Epithelial cell of esophagus (primary cell): ENCODE measurements at places on chromosomes 2 and 18.

- DNase-seq: peak; percentile 93
These were observed 31.6 kb upstream of the CASP10 start for GRCh38 chr2:201151127-201151981.

- no peak for DNase-seq
These were observed 10.1 kb upstream of the CD226 start for GRCh38 chr18:69957747-69958146.

DNA sequence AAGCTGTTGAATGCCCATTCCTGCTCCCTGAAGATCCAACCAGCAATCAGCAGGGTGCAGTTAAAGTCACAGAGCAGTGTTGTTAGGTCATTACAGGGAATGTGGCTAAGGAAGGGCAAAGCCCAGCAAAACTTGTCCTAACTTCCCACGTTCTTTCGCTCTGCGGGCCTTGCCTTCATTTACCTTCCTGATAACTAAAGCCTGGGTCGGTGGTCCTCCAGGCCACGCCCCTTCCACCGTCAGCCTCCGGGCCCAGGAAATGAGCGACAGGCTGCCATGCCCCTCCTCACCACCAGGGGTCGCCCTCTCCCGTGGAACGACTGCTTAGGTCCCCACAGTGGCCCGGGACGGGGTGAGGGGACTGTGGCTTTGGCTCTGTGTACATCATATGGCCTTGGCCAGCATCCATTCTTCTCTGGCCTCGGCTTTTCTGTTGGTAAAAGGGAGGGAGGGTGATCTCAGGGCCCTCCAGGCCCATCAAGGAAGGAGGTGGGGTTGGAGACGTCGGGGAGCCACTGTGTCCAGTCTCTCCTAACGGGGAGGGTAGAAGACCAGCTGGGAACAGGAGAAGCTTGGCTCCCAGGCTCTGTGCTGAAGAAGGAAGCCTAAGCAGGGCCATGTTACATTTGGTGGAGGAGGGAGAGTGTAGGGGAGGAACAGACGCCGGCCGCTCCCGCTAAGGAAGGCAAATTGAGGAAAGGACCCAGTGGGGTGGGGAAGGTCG lies 2.2 kb downstream of the SH2D6 start:
- DNase-seq: peak; percentile 65

GRCh38 chr2:23563673-23564614 lies 179.0 kb downstream of the KLHL29 start:
- peak; percentile 65 for DNase-seq

- DNase-seq: peak; percentile 79
These were observed 97.7 kb upstream of the CAB39 start for GRCh38 chr2:230614913-230615332.

- no peak for DNase-seq
These were observed 21.1 kb downstream of the INPP5D start for GRCh38 chr2:233081232-233081730.

DNA sequence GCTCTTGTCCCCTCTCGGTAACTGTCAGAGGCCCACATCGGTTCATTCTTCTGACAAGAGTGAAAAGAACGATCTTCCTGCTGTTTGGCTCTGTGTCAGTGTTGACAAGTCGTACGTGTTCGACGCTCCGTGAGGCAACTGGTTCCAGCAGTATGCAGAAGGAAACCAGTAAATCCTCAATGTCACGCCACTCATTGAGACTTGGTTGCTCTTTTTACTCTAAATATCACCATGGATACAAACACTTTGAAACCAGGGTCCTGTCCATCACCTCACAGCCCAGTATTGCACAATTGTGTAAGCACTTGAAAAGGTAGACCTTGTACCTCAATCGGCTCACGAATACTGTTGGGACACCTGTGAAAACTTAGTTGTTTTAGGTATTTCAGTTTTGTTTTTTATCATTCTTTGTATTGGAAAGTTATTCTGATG lies 136.4 kb downstream of the ZNF407 start:
- no peak for DNase-seq

DNA sequence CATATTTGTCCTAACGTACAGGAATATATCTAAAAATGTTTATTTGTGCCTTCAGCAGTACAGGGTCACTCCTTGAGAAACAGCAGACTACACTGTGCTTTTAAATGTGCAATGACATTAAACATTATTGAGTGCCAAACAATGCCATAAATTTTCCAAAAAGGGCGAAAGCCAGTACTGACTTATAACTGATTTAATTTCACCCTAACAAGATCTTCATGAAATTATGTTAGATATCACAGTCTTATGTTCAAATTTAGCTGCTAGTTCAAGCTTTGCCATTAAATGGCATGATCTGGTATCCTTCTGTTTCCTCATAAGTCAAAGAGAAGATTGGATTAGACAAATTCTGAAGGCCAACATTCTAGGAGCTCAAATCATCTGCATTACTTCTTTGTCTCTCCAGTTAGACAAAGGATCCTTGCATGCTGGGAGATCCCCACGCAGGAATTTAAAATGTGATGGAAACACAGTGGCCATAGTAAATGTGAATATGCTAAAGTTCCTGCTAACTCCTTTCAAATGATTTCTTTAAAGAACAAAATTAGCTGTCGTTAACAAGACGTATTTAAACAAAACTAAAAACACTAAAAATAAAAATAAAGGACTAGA lies 129.3 kb upstream of the STON1 start:
- no peak for DNase-seq

DNA sequence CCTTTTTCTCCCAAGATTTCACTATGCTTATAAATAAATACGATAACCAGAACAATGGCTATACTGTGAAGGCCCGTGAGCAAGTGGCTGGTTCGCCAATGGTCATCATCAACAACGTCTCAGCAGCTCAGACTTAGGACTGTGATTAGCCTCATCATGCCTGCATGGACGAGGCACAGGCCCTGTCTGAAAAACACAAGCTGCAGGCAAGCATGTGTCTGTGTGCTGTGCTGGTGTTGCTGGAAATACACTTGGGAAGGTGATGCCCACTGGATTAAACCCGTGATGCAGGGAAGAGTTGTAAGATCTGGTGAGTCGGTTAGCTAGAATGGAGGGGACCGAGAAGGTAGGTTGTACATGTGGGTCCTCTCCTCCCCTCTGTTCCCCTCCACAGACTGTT lies 111.5 kb upstream of the EPC2 start:
- no peak for DNase-seq

- DNase-seq: no peak
These were observed 1.7 kb upstream of the LDLRAD4 start for GRCh38 chr18:13216711-13217465.

GRCh38 chr18:9323750-9324445 lies 10.7 kb upstream of the TWSG1 start:
- peak; percentile 55 for DNase-seq

GRCh38 chr2:72806280-72806945 lies 19.4 kb downstream of the EXOC6B start:
- no peak for DNase-seq

GRCh38 chr2:175817221-175817620 lies 184.8 kb downstream of the LNPK start:
- DNase-seq: peak; percentile 63

GRCh38 chr2:238456970-238457926 lies 30.5 kb downstream of the ASB1 start:
- no peak for DNase-seq

DNA sequence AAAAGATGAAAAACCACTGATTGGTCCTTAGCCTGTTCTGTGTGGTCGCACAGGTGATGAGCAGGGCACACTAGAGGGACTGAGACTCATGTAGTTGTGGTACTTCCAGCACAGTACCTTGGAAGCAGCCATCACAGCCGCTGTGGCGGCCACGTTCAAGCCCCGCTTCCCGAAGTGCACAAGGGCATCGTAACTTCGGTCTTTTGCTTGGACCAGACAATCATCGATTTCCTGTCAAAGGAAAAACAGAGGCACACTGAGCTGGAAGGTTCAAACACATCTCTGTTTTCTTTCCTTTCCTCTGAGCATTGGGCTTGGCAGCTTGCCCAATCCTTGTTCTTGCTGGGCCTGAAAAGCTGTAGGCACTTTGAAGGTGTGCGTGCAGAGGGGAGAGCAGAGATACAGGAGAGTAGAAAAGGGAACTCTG lies 52.6 kb downstream of the MRPL35 start:
- DNase-seq: no peak

DNA sequence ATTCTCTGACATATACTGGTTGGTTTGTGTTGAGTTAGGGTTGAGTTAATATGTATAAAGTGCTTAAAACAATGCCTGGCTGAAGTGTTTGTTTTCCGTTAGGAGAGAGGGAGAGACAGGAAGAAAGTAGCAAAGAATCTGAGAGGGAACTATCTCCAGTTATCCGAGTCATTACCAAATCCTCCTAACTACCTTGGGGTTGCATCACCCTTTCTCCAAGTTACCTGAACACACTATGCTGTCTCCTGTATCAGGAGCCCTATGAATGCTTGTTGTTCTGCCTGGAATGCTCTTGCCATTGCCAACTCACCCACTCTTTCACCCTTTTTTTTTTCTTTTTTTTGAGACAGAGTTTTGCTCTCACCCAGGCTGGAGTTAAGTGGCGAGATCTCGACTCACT lies 47.9 kb upstream of the ITGAV start:
- DNase-seq: peak; percentile 76

DNA sequence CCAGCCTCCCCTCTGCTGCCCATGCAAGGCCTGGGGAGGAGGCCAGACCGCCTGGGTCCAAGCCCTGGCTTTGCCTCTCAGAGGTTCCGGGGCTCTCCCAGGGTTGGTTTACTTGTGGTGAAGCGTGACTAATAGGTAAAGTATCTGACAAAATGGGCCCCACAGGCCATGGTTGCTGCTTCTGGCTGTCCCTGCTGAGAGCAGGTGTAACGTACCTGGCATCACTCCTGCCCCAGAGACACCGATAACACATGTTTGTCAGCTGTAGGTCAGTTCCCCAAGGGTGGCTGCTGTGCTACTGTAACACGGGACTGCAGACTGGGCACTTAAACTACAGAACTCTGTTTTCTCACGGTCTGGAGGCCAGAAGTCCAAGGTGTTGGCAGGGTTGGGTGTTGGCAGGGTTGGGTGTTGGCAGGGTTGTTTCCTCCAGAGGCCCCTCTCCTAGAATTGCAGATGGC lies 34.1 kb downstream of the ODC1 start:
- DNase-seq: peak; percentile 70

- no peak for DNase-seq
These were observed 45.5 kb downstream of the KCMF1 start for GRCh38 chr2:85016446-85016845.

GRCh38 chr18:42330296-42330695 lies 375.3 kb downstream of the PIK3C3 start:
- no peak for DNase-seq

GRCh38 chr2:113895301-113895700 lies 5.4 kb downstream of the ACTR3 start:
- peak; percentile 22 for DNase-seq

- DNase-seq: peak; percentile 71
These were observed 14.3 kb downstream of the IMPA2 start for GRCh38 chr18:11995445-11996189.

- peak; percentile 34 for DNase-seq
These were observed 676 bp downstream of the ACTR2 start for GRCh38 chr2:65228263-65228750.

DNA sequence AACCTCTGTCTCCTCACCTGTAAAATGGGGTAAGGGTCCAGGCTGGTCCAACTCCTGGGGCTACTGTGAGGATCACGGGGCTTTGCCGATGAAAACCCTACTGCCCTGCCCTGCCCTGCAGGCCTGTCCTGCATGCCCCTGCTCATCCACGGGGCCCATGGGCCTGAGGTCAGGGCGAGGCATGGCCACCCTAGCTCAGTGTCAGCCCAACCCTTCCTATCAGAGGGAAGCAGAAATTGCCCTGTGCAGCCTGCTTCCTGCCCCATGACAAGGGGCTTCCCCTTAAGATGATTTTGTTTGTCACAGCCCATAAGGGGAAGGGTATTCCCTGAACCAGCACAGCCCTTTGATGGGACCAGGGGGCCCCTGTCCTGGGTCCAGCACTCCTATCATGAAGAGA lies 353.6 kb upstream of the ID2 start:
- no peak for DNase-seq

GRCh38 chr2:174778085-174778981 lies 14.1 kb upstream of the CHRNA1 start:
- no peak for DNase-seq

- DNase-seq: peak; percentile 23
These were observed 12.6 kb downstream of the AGPS start for GRCh38 chr2:177405029-177405692.

DNA sequence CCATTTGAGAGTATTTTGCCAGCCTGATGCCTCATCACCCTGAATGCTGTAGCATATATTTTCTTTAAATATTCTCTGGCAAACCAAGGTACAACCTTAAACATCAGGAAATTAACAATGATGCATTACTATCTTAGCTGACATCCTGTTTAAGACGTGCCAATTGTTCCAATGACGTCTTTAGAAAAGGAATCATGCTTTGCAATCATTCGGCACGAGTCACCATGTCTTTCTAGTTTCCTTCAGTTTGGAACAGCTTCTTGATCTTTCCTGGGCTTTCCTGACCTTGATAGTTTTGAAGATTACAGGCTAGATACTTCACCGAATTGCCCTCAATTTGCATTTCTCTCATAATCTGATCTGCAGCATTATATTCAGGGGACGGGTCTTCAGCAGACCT lies 88.2 kb upstream of the GLI2 start:
- peak; percentile 46 for DNase-seq

DNA sequence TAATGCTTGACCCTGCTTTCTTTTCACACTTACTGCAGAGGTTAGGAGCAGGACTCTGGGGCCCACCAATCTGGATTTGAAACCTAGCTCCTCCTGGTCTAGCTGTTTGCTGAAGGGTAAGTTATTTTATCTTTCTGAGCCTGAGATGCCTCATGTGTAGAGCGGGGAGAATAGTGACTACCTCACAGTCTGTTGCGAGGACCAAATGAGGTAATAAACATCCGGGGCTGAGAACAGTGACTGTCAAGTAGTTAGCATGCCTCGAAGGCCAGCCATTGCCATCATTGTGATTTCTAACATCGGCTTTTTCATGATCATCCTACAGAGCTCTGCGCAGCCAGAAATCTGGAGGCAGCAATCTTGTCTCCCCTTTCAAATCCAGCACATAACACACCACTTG lies 32.9 kb downstream of the PTPRM start:
- DNase-seq: no peak

DNA sequence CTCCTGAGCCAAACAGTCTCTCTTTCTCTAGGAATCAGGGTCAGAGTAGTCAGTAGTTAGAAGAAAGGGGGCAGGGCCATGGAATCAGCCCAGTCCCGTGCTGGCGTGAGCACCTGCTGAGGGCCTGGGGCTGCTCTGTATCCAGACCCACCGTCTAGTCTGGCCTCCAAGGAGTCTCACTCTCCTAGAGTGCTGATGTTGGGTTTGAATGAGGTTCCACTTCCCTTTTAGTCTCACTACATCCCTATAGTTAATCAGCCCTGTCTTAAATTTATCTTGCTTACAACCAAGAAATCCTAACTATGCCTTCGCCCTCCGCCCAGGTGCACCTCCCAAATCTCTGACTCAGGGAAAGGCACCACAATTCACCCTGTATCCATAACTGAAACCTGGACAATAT lies 13.4 kb upstream of the KCTD1 start:
- DNase-seq: no peak

DNA sequence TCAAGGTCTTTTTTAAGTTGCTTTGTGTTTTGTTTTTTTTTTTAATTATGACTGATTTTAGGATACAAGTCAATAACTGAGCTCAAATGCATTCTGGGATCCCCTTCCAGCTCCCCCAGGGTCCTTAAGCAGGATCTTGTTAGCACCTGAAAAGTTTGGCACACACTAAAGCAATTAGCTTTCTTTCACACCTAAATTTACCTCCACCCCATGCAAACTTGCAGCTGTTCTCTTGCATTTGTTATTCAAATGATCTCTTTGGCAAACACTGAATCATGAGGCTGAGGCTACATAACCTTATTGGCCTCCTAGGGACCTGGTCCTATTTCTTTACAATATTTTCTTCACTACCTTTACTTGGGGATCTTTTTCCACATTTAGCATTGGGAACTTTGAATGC lies 2026.1 kb upstream of the CELF4 start:
- DNase-seq: no peak
